ENCODE measurements at places on chromosomes 2 and 18.

GRCh38 chr2:45445037-45445436 lies 166.0 kb downstream of the SRBD1 start:
- no peak for DNase-seq

- no peak for DNase-seq
Observed at GRCh38 chr2:28086611-28087010, 196.1 kb downstream of the BABAM2 start.

DNA sequence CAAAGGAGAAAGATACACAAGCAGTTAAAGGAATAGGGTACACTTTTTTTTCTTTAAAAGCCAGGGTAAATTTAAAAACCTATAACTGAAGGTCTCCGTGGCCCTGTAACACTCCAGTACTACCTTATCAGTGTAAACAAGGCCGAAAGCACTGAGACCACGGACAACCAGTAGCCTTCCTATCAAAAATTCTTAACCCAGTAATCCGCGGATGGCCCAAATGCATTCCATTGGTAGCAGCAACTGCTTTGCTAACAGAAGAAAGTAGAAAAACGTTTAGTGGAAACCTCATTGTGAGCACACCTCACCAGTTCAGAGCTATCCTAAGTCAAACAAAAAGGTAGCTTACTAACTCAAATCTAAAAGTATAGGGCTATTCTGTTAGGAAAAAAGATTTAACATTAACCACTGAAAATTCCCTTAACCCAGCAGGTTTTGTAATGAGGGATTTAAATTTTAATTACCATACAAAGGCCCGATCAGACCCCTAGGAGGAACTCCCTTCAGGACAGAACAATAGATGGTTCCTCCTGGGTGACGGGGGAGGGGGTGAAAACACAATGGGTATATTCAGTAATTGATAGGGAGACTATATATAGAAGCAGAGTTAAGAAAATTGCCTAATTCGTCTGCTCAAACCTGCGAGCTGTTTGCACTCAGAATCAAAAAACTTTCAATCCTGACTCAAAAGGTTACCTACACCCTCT lies 50.8 kb upstream of the CWC22 start:
- no peak for DNase-seq

DNA sequence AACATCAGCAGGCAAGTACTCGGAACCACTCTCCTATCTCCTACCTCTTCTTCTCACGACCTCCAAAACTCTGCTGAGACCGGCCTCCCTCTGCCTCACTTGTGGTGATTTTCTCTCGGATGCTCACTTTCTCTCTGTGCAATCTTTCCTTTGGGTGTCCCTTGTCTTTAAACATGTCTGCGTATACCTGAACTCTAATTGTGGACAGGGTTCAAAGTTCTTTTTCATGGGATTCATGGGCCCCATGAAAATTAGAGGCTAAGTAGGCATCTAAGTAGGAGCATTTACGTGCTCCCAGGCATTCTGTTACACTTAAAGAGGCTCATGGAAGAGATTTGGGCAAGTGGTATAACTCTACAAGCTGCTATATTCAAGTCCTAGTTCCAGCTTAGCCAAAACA lies 2.1 kb upstream of the PPP1CB start:
- no peak for DNase-seq

DNA sequence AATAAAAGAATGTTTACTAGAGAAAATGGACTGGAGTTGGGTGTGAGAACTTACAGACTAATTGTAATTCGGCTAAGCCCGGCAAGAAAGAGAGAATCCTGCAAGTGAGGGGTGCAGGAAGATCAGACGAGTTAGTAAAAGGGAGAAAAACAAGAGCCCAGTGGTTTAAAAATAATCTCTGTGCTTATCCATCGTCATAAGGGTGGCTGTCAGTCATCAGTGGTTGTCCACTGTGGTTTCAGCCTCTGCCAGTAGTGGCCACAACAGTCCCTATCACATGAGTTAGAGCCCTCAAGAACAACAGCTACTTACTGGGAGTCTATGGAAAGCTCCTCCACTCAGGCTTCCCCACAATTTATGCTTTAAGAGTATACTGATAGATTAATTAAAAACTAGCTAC lies 239.8 kb downstream of the SETBP1 start:
- DNase-seq = no peak

DNA sequence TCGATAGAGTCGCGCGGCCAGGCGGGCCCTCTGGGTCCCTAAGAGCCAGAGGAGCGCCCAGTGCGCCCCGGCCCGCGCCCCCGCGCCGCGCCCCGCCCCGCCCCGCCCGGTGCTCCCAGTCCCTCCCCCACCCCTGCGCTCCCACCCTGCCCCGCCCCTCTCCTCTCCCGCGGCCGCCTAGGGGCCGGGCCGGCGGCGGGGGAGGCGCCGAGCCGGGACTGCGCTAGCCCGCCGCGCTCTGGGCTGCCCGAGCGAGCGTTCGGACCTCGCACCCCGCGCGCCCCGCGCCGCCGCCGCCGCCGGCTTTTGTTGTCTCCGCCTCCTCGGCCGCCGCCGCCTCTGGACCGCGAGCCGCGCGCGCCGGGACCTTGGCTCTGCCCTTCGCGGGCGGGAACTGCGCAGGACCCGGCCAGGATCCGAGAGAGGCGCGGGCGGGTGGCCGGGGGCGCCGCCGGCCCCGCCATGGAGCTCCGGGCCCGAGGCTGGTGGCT lies at the start of gene GPC1:
Gene GPC1, plus strand, starts transcription at position 207 of the 491 bp plus-strand sequence. Its CDS starts 256 bp downstream, at position 463.
- DNase-seq = no peak

DNA sequence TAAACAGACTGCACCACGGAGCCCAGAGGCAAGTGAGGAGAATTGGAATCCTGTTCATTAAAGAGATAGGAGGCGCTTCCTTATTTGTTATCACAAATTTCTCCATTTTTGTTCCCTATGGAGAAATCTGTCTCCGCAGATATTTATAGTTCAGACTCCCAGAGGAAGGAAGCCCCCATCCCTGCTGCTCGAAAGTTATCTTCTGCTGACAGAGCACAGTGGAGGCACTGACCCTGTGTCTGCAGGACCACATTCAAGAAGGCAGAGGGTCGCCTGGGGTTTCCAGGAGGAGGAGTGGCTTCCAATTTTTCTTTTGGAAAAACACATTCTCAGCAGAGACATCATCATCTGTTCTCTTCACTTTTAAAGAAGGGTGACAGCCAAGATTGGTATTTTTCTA lies 73.0 kb upstream of the GPR45 start:
- no peak for DNase-seq

DNA sequence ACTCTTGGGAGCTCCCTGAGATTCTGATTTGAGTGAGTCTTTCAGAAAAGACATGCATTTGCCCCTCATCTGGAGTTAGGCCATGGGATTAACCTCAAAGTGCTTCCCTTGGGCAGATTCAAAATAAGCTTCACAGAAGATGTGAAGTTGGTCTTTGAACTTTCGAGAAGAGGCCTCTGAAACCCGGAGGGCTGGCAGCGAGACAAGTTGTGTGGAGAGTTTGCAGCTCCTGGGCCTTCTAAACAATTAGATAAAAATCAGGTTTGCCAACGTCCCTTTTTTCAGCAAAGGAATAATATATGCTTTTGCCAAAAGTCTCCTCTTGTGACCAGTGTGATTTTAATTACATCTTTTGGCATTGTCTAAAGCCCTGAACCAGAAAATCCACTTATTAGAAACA lies 489.7 kb downstream of the SOX11 start:
- DNase-seq = no peak

- DNase-seq = no peak
Observed at GRCh38 chr2:65357959-65358294, 74.5 kb downstream of the SPRED2 start.

DNA sequence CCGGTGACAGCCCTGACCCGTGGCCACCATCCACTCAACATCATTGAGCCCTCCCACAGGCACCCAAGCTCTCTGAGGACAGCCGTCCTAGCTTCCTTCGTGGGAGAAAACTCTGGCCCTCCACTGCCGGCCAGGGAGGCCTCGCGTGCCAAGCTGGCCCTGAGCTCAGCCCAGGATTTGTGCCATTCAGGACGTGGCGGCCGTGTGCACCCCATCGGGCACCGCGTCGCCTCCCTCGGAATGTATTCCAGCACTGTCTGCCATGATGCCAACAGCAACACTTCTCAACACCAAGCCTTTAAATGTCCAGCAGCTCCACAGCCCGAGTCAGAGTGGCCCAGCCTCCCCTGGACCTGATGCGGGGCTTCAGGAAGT lies 35.7 kb downstream of the ZNF516 start:
- no peak for DNase-seq

DNA sequence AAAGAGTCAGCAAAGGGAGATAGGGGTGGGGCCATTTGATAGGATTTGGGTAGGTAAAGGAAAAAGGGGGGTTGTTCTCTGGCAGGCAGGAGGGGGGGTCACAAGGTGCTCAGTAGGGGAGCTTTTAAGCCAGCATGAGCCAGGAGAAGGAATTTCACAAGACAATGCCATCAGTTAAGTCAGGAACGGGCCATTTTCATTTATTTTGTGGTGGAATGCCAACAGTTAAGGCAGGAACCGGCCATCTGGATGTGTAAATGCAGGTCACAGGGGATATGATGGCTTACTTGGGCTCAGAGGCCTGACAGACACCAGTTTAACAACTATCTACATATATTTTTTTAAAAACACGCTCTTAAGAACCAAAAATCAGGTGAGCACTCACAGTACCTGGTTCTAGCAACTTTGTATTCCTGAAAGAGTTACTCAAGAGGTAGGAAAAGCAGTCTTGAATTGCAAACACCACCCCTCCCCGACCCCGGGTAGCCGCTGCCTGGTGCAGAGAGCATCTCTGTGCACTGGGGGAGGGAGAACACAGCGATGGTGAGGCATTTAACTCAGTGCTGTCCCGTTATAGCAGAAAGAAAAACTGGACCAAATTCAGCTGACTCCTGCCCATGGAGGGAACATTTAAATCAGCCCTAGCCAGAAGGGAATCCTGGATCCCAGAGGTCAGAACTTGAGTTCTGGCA lies 414.5 kb upstream of the KLHL29 start:
- no peak for DNase-seq

- no peak for DNase-seq
Observed at GRCh38 chr2:55150834-55151233, 81.3 kb downstream of the CLHC1 start.

- DNase-seq = no peak
Observed at GRCh38 chr18:60445341-60445740, 72.8 kb upstream of the MC4R start.

DNA sequence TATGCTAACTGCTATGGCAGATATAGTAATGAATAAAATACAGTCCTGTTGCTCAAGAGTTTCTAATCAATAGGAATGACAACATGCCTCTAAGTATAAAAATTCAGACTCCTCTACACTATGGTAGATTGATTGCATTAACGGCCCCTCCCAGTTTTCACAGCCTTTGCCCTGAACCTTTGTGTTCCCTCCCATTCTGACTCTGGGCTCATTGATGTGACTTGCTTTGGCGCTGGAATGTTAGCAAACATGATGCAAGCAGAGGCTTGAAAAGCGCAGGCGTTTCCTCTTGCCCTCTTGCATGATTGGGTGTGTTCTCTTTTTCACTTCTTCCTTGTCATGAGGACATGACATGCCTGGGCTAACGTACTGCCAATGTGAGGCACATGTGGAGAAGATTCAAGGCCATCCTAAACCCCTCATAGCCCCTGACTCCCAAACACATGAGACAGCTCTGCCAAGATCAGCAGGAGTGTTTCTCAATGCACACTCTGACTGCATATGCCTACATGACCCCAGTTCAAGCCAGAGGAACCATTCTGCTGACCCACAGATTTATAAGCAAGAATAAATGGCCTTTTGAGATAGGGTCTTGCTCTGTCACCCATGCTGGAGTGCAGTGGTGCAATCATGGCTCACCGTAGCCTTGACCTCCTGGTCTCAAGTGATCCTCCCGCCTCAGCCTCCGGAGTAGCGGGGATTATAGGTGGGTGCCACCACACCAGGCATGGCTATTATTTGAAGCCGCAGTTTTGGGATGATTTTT lies 49.7 kb upstream of the CD28 start:
- DNase-seq = no peak

DNA sequence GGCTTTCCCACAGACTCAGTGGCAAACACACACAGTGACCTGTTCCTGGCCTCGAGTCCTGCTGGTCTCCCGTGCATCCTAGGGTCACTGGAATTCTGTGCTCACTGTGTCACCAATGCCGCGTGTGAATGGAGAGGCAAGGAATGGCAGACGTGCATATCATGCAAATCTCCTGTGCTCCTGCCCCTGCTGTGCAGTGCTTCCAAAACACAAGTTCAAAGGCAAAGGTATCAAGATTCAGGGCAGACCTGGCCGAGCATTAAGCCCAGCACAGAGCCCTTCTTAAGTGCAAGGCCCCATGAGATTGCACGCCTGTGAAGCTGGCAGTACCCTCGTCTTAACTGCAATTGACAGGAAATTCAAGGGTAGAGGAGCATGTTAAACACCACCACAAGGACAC lies 129.1 kb downstream of the NDUFA10 start:
- no peak for DNase-seq

GRCh38 chr2:65256054-65256453 lies 28.4 kb downstream of the ACTR2 start:
- no peak for DNase-seq

DNA sequence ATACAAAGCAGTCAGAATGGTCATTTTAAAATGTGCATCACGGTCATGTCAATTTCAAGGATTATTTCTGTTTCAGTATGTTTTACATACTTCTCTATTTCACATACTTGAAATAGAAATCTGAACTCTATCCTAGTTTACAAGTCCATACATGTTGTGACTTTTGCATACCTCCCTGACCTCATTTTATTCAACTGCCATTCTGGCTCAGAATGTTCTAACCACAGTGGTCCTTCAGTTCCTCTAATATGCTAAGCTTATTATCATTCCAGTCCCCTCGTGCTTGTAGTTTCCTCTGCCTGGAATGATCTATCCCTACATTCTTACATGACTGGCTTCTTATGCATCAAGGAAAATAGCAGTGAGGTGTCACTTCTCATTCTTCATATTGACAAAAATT lies 295.6 kb downstream of the KIAA1328 start:
- no peak for DNase-seq

DNA sequence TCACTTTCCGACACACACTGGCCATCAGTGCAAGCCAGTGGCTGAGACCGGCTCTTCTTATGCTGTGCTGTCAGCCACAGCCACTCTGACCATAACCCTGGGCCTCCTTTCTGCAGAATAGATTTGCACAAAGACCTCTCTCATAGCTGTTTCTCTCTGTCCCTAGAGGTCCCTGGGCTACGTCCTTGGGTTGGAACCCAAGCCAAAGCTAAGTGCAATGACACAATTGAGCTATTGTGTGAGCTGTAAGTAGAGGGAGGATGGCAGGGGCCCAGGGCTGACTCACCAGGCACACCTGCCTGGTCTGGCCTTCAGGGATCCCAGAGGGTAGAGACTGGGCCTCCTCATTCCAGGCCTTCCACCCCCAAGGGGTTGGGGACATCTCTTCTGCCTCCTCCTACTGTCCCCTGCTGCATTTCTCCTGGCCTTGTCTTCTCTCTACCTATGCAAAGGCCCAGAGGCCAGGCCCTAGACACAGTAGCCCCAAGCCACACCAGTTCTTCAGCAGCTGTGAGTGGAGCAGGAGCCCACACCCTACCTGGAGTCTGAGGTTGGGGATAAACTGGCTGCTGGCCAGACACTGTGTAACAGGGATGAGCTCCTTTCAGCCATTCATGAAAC lies 174.6 kb downstream of the NCK2 start:
- DNase-seq = no peak
